Activated naive CD4-positive, alpha-beta T cell (primary cell): ENCODE measurements at places on chromosomes 6 and 20.

GRCh38 chr6:17292600-17293133 lies 11.5 kb downstream of the RBM24 start:
- no peak for DNase-seq

DNA sequence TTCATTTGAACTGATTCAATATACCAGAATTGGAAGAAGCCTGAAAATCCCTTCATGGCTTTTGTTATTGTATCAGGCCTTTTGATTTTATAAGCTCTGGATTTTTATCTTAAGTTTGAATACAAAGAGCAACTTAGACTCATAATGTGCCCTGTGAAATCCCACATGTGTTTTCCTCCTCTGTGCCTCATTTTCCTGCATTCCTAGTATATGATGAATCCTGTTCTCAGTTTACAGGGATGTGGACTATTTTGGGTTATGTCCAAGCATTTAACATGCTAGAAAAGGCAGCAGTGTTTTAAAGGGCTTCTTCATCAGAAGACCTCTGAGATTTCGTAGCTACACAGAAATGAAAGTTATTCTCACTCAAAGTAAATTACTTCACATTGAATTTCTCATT lies 455.0 kb downstream of the RFPL4B start:
- no peak for DNase-seq

DNA sequence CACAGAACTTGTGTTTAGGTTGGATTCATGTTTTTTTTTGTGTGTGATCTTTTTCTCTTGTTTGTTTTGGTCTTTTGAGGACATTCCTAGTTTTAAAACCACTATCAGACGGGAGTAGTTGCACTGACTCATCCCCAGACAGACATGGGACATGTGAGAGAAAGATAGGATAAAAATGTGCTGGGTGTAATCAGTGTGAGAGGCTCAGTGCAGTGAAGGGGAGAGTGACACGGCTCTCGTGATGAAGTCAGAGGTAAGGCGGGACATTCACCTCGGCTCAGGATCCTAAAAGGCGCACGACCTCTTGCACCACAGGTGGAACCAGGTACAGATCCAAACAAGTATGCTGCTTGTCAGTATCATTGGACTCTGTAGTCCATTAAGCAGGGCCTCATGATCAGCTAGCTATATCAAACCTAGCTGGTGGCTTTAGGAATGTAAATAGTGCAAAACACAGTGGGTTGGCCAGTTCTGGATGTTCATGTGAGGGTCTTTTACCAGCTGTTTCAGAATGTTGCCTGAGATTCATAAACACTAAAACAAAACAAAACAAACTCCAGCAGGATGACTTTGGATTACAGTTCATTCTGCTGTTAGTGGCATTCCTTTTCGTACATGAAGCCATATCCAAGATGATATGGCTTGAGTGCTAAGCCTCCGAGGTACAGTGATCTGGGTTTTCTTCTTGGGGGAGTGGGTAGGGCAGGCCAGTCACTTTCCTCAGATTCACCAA lies 18.0 kb downstream of the FOXO3 start:
- no peak for DNase-seq

GRCh38 chr6:133609415-133610226 lies 279.3 kb upstream of the TCF21 start:
- DNase-seq = no peak

GRCh38 chr6:169368200-169368599 lies 114.6 kb upstream of the THBS2 start:
- no peak for DNase-seq

GRCh38 chr20:57251344-57251743 lies 15.1 kb downstream of the BMP7 start:
- DNase-seq = no peak

DNA sequence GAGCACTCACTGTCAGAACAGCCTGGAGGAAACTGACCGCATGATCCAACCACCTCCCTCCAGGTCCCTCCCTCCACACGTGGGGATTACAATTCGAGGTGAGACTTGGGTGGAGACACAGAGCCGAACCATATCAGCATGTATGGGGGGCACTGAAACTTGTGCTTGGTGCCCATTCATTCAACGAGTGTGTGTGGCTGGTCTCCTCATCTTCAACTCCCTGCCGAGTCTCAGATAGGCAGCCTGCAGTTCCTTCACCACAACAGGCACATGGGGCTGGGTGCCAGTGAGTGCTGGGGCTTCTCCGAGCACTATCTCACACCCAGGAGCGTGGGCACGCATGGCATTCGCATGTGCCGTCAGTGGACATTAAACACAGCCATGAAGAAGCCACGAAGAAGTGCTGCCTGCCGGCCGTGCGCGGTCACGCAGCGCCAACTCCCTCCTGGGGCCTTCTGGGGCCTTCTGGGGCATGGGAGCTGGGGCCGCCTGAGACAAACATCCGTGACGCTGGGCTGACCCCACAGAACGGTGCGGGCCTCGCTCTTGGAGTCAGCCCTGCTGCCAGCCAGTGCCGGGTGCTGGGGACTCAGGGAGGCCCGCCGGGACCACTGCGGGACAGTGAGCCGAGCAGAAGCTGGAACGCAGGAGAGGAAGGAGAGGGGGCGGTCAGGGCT lies 714 bp upstream of the RTEL1 start:
- no peak for DNase-seq

DNA sequence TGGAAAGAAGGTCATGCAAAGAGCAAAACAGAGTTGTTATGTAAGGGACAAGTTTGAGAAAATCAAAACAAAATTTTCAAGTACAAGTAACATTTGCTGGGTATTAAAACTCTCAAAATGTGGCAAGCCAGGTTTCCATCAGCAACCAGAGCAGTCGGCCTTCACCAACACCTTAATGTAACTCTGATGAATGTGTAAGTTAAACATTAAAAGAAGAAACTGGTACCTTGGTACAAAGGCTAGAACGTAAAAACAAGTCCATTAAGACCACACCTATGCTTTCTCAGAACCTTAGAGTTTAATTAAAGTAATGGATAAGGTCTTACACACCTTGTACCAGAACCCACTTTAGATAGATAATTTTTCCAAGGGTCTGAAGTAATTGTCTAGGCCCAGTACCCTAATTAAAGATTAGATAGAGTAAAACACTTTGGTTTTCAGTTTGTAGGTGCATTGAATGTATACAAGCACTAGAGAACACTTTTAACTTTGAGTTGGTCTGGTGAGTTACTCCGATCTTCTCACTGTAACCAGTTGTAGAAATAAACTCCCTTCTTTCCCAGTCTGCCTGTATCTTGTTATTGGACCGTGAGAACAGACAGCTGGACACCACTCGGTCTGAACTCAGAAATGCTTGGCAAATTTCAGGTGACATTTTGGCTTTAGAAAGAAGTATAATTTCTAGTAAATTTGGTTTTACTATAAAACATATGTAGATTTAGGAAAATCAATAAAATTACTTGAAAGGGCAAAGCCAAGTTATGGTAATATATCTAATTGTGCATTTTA lies 319.4 kb downstream of the HTR1B start:
- no peak for DNase-seq

DNA sequence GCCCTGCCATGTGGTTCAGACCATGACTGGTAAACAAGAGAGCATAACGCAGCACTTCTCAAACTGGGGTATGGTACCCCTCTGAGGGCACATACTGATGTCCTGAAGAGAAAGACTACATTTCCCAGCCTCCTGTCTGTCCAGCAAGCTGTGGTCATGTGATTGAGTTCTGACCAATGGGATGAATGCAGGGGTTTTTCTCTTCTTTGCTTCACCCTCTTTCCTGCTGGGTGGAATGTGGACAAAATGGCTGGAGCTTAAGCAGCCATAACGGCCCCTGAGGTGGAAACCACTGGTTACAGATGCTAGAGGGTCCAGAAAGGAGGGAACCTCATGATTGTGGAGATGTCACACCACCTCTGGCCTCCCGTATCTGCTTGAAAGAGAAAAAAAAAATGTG lies 19.4 kb upstream of the KCNB1 start:
- DNase-seq = no peak

DNA sequence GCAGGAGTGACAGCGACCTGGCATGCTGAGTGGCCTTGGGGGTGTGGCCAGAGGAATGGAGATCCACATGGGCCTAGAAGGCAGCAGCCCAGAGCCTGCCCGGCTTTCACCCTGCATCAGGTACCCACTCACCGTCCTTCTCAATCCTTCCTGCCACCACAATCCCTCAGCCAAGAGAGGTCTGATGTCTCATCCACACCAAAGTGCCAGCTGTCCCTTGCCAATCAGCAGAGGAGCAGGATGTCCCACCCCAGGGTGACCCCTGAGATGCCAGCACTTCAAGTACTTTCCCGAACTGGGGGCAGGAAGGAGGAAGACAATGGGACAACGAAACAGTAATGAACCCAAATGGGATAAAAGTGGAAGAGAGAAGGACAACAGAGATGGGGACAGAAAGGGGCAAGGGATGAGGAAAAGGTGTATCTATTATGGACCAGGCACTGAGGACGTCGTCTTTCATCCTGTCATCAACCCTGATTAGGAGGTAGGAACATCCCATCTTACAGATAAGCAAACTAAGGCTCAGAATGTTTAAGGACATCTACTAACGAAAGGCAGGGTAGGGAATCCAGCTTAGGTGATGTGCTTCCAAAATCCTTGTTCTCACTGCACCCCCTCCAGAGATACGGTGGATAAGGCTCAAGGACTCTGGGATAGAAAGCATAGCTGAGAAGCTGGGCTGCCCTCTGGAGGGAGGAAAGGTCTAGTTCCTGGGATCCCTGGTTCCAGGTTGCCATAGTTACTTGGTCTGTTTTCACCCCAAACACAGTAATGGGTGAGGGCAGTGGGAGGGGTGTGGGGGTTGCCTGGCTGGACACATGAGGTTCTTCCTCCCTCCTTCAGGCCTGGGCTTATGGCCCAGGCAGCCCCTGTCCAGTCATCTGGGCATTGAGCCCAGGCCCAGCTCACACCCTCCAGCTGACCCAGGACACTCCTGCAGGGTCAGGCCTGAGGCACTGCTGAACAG lies 4.5 kb upstream of the TNXB start:
- no peak for DNase-seq

GRCh38 chr6:136236466-136237293 lies 13.4 kb downstream of the MTFR2 start:
- DNase-seq = no peak

DNA sequence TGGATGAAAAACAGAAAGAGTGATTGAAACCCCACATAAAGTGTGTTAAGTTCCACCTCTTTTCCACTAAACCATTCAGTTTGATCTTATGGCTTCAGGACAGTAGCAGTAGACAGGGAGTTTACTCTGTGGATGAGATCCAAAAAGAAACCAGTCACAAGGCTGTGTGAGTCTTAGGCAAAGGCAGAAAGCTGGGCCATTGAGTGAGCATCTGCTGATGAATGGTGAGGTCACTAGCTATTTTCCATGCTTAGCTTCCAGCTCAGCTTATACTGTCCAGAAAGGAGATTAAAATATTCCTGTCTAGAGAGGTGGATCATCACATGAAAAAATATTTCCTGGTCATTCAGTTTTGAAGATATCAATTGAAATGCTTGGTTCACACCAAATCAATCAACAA lies 1643.9 kb downstream of the HACE1 start:
- DNase-seq = no peak
